ENCODE measurements at places on chromosomes 2 and 18.
A peak's percentile ranks its signal among the peaks of the same experiment; 100 is the strongest.

- no peak for DNase-seq
These were observed 32.6 kb upstream of the B3GNT2 start for GRCh38 chr2:62163106-62163831.

DNA sequence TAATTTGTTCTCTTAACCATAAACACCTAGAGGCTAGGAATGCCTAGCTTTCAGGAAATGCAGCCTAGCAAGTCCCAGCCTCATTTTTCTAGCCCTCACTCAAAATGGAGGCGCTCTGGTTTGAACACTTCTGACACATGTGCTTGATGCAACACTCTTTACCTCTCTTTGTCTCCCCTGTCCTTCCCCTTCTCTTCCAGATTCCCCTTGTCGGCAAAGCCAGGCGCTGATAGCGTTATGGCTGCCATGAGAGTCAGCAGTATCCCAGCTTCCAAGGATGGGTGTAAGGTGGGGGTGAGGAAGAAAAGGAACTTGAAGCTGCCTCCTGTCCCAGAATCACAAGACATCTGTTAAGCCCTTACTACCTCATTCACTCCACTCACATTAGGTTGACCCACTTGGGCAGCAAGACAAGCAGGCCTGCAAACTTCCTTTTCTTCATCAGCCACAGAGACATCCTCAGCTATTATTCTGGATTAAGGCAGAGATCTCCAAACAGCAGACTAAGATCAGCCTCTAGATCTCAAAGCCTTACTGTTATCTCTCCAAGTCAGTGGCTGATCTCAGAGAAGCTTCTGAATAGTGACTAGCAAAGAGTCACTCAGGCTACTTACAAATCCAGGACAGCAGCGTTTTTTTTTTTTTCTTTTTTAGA, 1.9 kb upstream of the ST3GAL5 start:
- no peak for DNase-seq

GRCh38 chr18:33264566-33264965, 176.0 kb downstream of the CCDC178 start:
- no peak for DNase-seq

DNA sequence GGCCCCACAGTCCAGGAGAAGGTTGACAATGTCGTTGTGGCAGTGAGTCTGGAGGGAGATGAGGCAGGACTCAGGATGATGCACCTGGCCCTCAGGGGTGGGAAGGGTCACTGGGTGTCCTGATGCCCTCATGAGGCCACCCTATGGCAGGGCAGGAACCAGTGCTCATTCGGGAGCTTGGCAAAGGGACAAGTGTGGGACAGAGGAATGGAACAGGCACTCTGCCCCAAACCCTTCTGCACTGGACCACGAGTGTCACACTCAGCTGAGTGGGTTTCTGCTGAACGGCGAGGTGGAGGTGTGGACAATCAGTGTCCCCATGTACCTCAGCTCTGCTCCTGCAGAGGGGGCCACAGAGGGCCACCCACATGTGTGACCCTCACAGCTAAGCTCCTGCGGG, 32.0 kb downstream of the ANKMY1 start:
- DNase-seq = no peak

DNA sequence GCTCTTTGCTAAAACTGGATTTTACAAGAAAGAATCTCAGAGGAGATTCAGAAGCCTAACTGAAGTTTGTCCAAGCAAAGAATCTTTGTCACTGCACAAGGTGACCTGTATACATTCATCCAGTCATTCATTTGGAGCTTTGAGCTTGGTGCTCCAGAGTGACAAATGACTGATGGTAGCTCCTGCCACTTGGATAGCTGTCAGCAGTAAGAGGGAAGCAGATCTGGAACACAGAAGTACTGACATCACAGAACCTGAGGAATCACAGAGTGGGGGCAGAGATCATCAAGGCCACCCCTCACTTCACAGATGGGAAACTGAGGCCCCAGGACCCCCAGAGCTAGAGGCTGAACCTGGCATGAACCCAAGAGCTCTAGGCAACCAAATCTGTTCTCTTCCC, 28.8 kb upstream of the IGFBP2 start:
- DNase-seq = no peak

DNA sequence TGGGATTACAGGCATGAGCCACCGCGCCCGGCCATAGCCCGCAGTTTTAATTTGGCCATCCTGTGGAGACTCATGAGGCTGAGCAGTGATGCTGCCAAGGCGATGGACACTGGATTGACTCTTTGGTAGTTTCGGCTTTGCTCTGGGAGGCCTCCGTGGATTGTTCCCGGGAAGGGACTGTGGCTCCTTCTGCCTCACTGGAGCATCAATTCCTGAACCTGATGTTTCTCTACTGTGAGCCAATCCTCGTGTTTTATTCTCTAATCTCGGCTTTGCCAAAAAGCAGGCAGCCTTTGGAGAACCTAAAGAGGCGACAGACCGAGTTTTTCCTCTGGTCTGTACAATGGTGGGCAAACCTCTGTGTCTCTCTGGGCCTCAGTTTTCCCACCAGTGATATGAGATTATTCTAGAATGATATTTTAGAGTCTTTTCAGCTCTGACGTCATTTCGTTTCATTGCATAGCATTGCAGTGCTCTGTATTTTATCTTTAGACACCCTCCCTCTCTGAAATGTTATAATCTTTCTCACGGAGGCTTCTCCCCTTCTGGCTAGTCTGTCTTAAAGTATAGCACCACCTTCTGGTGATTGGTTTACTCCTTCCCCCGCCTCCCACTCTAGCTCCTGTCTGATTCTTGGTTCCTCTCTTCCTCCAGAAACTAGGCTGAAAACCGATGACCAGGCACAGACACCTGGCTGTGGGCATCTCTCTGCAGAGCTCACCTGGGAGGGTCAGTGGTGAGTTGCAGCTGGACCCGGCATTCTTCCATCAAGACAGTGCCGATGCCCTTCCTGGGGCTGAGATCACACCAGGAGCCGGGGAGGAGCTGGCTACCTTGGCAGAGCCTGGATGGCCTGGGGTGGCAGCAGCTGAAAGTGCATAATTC, 341.3 kb downstream of the MYCN start:
- DNase-seq = no peak

- DNase-seq = no peak
These were observed 14.1 kb upstream of the ZDBF2 start for GRCh38 chr2:206260188-206261012.

- no peak for DNase-seq
These were observed 591.3 kb upstream of the SYT4 start for GRCh38 chr18:43868497-43868995.

- DNase-seq = no peak
These were observed 208.2 kb downstream of the SLC8A1 start for GRCh38 chr2:40243581-40244187.

GRCh38 chr2:234682492-234683228, 185.8 kb upstream of the ARL4C start:
- peak; percentile 89 for DNase-seq

DNA sequence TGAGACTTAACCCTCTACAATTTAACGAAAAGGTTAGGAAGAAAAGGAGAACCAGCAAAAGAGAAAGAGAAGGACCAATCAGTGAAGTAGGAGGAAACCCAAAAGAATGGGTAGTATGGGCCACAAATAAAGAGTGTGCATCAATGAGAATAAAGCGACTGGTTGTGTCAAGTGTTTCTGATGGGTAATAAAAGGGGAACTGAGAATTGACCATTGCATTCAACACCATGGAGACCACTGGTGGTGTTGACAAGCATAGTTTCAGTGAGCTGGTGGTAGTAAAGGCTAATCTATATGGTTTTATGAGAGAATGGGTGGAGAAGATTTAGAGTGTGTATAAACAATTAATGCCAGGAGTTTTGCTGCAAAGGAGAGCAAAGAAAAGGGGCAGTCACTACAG, 75.4 kb downstream of the CSRNP3 start:
- no peak for DNase-seq

GRCh38 chr18:32177530-32177929, 12.3 kb upstream of the MEP1B start:
- DNase-seq = no peak

- DNase-seq = no peak
These were observed 31.7 kb downstream of the IL37 start for GRCh38 chr2:112942654-112943002.

GRCh38 chr2:102344397-102344796, 11.2 kb upstream of the IL18R1 start:
- no peak for DNase-seq

DNA sequence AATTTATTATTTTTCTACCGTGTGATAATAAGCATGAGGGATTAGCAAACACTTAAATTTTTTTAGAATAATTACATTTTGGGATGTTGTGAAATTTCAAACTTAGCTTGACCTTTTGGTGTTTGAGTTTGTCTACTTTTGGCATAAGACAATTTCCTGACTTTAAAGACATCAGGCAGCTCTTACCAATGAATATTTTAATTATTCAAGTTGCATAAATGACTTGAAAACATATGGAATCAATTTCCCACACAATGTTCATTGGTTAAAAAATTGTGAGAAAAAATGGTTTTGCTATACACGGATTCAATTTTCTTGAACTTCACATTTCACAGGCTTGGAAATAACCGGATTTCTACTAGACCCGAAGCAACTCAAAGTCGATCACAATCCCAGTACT, 243.4 kb downstream of the IKZF2 start:
- no peak for DNase-seq

- DNase-seq = no peak
These were observed 496 bp upstream of the ITGA4 start for GRCh38 chr2:181456660-181457120.

DNA sequence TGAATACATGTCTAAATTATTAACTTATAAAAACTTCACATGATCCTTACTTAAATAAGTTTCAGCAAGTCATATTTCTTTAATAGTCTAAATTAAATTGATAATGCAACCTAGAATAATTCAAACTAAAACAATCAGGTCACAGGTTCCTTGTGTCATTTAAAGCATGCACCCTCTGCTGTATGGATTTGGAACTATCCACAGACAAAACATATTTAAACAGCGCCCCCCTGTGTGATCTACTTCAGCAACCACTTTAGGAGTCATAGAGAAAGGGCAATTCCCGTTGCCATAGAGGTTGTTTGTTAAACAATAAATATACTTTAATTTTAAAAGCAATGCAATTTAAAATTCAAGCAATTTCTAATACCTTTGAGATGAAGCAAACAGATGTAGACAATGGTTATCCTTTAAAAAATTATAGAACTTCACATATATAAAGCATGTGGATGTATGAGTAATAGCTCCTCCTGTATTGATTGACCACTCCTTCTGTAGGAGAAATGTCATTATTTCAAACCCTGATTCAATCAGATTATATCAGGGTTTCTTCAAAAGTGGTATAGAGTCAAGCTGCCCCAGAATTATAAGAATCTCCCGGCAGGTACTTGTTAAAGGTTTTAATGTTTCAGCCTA, 21.2 kb downstream of the GRB14 start:
- DNase-seq = peak; percentile 18

DNA sequence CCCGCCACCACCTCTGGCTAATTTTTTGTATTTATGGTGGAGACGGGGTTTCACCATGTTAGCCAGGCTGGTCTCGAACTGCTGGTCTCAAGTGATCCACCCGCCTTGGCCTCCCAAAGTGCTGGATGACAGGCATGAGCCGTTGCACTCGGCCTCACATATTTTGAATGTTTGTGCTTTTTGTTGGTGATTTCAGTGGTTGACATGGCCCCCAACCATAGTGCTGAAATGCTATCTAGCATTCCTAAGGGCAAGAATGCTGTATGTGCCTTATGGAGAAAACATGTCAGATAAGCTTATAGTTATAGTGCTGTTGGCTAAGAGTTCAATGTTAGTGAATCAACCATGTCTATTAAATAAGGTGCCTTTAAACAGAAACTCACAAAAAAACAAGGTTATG, 8.9 kb downstream of the ZAP70 start:
- no peak for DNase-seq

GRCh38 chr2:18588802-18589201, 567 bp downstream of the NT5C1B start:
- no peak for DNase-seq

- no peak for DNase-seq
These were observed 46.7 kb downstream of the PUM2 start for GRCh38 chr2:20303966-20304365.

GRCh38 chr2:241890524-241891235, 21.2 kb downstream of the RTP5 start:
- no peak for DNase-seq

DNA sequence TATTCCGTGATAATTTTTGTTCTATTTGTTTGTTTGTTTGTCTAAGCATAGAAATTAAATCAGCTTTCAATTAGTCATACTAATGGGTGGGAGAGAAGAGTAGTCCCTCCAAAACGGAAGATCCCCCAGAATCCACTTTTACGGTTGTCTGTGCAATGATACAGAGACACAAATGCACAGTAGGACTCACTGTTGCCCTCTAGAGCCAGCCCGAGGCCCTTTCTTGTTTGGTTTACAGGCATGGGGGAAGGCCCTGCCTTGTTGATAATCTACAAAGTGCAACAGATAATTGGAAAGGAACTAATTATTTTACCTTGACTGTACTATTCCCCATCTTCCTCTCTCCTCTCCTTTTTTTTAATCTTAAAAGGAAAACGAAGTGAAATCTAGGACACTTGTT, 121.1 kb downstream of the ACOXL start:
- DNase-seq = no peak

DNA sequence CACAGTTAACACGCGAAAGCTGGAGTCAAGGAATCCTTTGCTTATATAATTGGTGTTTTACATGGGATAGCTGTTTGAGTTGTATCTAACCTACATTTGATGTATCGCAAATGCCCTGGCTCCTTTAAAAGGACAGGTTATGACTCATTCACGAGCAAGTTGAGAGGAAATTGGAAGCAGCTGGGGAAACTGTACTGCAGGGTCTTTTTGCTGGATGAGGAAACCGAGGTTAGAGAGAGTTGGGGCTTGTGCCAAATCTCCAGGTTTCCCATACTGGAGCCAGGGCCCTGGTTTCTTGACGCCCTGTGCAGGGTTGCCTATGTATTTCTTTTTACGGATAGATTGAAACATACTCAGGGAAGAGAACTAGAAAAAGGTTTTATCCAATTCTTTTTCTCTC, 60.0 kb upstream of the SPTBN1 start:
- no peak for DNase-seq

DNA sequence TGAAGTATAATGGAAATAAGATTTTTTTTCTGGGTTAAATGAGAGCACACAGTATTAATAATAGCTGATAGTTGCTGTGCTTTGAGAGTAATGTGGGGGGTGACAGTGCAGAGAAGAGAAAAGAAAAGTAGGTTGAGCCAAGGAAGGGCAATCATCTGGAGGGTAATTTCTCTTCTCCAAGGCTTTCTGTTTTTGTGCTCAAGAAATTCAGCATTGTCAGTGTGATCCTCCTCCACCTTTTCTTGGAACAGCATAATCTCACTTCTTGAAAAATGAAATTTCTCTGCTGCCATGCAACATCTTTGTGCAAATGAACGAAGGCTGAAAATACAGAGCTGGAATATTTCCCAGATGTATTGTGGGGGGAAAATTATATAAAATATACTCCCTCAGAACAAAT, 673.1 kb downstream of the LRRTM4 start:
- no peak for DNase-seq

- no peak for DNase-seq
These were observed 101.9 kb downstream of the FOXI3 start for GRCh38 chr2:88350331-88351248.

- no peak for DNase-seq
These were observed 36.5 kb upstream of the PTPN4 start for GRCh38 chr2:119723186-119723585.

GRCh38 chr2:19458427-19459003, 100.1 kb upstream of the OSR1 start:
- DNase-seq = no peak
